Left lobe of liver (tissue), 2 donors: ENCODE measurements at places on chromosomes 5 and 9. TPM values are rescaled to one million over a fixed set of nuclear protein-coding genes. Genes with fewer than 3 reads are reported as not detected.

The ZFR gene
- total RNA-seq = 18.2 TPM

The IFNA21 gene
- total RNA-seq = not detected

The ADGRD2 gene
- not detected for total RNA-seq

The SV2C gene
- total RNA-seq = not detected

The SPOCK1 gene
- 0.40 TPM for total RNA-seq

The ANKDD1B gene
- total RNA-seq = 0.13 TPM
